ENCODE measurements at places on chromosomes 2 and 18. TPM values are rescaled to one million over a fixed set of nuclear protein-coding genes. Genes with fewer than 3 reads are reported as not detected.

RUFY4 gene
- not detected for total RNA-seq

PLGLB2 gene
- total RNA-seq: 5.0 TPM

PAX8 gene
- 4.8 TPM for total RNA-seq

RTKN gene
- 49.7 TPM for total RNA-seq

HOXD12 gene
- total RNA-seq: not detected

CERKL gene
- not detected for total RNA-seq

DNA sequence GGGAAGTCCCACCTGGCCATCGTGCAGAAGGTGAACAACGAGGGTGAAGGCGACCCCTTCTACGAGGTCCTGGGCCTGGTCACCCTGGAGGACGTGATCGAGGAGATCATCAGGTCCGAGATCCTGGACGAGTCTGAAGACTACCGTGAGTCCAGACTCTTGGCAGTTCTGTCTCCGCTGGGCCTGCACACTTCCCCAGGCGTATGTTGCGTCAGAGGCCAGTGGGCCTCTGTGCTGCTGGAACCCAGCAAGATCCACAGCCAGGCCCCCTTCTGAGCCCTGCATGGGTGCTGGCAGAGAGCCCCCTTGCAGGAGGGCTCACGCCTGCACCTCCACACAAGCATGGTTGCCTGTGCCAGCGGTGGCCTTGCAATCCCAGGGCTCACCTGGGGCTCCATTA, 9.0 kb downstream of the CNNM3 start:
- no peak for DNase-seq

GRCh38 chr2:88088999-88089398, 21.4 kb downstream of the SMYD1 start:
- DNase-seq: no peak

DNA sequence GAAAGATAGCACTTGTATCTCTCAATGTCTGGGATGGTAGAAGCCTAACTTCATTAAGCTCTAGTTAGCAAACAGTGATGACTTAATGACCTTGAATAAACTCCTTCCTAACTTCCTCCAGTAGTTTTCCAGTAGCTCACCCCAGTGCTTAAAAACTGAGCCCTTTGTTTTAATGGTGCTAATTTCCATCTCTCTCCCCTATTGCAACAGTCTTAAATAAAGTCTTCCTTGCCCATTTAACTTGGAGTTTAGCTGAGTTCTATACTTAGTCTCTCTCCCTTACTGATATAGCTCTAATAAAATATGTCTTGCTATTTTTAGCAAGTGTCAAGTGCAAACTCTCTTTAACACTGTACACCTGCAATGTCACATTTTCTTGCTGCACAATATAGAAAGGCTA, 267.0 kb downstream of the CCDC85A start:
- no peak for DNase-seq

GRCh38 chr2:105778080-105778607, 33.4 kb downstream of the NCK2 start:
- DNase-seq: no peak

- DNase-seq: no peak
Observed at GRCh38 chr2:74690571-74690970, 36.5 kb downstream of the SEMA4F start.

DNA sequence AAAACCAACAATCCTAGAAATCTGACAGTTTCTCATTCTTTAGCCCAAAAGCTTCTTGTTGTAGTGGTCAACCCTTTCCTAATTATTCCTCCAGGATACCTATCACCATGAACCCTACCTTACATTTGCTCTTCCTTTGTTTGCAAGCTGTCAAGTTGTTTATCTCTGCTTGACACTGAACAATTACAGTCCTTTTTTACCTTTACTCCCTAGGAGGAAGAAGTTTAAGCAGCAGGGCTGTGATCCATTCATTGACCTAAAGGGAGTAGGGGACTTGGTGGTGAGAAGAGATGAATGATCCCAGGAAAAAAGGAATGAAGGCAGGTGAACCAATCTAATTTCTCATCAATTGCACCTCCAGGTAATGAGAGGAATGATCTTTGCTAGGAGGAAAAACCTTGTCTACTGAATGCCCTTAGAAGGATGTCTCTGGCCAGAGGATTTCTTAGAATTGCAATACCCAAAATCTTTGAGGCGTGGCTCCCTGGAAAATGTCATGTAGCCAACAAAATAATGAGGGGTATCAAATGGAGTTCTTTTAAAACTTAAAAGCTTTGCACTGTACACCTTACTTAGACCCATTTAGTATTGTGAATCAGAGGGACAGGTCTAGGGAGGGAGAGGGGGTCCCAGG, 47.7 kb downstream of the MREG start:
- DNase-seq: no peak

- DNase-seq: peak; percentile 59
Observed at GRCh38 chr2:27262379-27263286, at the start of gene SLC30A3. SLC30A3 (minus strand) TSS chr2:27263047; CDS start chr2:27262906, 141 bp downstream.

GRCh38 chr2:98701230-98701629, 29.7 kb downstream of the MGAT4A start:
- no peak for DNase-seq

DNA sequence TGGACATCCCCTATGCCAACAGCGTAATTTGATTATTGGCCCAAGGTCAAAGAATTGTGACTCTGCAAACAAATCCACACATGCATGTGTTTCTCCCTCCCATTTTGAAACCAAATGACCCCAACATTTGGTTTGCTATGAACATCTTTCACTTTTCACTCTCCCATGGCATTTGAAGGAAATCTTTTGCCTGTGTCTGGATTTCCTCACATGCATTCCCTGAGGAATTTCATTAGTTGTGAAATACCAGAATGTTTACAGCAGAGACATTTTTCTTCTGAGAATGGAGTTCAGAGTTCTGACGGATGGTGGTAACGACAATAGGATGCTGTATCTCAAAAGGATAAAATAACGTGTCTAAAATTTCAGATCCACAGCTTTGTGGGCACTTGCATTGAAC, 60.3 kb upstream of the LMAN1 start:
- DNase-seq: no peak

DNA sequence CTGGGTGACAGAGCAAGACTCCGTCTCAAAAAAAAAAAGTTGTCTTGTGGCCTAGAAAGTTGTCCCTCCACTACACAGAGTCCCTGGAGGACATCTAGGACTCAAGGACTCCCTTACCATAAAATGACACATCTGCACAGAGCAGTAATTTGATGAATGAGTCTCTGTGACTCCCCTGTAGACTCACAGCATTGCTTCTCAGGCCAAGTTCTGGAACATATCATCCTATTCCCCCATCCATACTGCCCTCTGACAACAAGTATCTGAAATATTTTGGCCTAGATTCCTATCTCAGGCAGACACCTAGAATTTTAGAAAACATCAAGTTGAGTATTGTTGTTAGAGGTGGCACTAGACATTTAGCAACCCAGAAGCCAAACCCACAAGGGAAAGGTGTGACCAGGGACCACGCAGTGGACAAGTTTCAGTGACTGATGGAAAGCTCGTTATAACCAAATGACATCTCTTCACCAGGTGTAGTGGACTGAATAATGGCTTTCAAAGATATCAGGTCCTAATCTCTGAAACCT, 97.9 kb upstream of the ATP8B1 start:
- no peak for DNase-seq

DNA sequence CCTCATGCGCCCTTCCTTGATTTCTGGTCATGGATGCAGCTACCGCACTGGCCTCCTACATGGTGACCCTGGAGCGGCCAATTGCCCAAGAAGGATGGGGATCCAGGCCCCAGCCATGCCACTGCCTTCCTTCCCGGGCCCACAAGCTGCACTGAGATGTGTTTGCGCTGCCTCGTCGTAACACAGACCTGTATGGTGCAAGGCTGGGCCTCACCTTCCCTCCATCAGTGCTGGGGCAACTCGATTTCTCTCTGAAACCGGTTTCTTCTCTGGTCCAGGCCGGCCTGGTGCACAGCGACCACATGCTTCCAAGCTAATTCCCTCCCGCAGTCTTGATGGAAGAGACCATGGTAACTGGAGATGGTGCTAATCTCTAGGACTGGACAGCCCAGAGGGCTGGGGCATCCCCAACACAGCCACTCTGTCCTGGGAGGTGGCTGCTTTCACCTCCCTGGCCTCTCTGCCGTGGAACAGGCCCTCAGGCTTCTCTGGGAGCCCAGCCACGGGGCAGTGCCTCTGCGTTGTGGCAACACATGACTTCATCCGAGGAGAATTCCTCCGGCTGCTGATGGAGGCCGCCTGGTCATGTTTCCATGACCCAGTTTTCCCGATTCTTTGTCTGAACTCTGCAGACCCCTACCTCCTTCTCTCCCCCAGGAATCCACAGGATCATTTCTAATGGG, 184.2 kb downstream of the GLI2 start:
- no peak for DNase-seq

GRCh38 chr2:182047544-182047943, 61.9 kb downstream of the PPP1R1C start:
- no peak for DNase-seq
